Large intestine (tissue), 12 donors: ENCODE measurements at places on chromosomes 11 and 22. TPM values are rescaled to one million over a fixed set of nuclear protein-coding genes. Genes with fewer than 3 reads are reported as not detected.

DNA sequence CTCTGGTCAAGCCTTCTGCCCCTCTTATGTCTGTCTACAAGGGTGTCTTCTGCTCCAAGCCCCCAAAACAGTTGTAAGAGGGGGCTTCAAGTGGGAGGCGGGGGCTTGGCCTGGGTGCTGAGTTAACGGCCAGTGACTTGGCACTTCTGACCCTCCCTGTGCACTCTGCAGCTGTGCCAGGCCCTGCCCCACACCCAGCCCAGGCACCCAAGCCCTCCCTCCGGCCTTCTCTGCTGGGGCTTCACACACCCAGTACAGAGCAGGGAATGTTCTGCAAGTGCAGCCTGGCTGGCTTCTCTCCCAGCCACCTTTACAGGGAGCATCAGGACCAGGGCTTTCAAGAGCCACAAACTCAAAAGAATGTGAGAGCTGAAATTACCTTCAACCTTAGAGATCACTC is 3.8 kb downstream of the TMEM121B start:
- no peak overlapping the region for H3K4me3 ChIP-seq
- DNase-seq = no peak
- H3K27ac ChIP-seq = no peak overlapping the region

DNA sequence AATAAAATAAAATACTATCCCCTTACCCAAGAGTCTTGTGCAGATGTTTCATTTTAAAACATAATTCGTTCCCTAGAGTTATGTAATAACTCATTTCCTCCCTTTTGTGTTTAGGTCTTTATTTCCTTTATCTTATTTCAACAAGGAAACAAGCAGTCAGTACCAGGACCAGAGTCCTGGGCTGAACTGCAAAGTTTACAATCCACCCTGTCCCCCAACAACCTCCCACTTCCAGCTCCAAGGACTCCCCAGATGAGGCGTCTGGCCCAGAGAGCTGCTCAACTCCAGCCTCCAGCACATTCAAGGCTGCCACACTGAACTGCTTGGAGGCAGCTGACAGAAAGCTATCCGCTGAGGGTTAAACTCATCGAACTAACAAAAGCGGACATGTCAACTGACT is 4.5 kb downstream of the POLDIP3 start:
- peaks cover 42% of the 10 kb centered on the region for H3K36me3 ChIP-seq
- no peak for DNase-seq
- H3K27me3 ChIP-seq = no peaks in the 10 kb centered on the region

DNA sequence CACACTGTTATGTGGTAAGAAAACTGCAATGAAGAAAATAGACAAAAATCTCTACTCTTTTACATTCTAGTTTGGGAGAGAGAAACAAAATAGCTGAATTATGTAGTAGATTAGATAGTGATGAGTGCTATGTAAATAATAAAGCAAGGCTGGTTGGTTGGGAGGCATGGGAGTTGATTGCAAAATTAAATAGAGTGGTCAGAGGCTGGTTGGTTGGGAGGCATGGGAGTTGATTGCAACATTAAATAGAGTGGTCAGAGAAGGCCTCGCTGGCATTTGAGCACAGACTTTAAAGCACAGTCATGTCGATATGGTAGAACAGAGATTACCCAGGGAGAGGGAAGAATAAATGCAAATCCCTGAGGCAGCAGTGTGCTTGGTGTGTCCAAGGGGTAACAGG is 22.4 kb downstream of the SIK2 start:
- peak; percentile 56 for DNase-seq
- peaks cover 34% of the 10 kb centered on the region for H3K4me1 ChIP-seq
- no peaks in the 10 kb centered on the region for H3K27me3 ChIP-seq
- no peak overlapping the region for H3K4me3 ChIP-seq

DNA sequence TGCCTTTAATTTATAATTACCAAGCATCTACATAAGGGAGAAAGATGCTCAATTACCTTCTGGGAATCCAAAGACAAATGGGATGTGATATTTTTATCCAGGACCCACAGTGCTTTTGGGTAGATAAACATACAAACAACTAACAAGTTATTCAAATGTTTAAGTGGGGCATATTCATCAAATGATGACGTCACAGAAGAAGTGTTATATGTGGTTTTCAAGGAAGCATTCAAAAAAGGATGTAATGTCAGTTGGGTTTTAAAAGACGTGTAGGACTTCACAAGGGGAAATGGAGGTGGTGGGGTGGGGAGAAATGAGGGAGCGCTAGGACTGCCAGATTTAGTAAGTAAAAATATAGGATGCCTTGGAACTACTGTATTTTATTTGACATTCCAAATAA is 915.9 kb downstream of the KCNA4 start:
- DNase-seq = no peak
- H3K36me3 ChIP-seq = no peaks in the 10 kb centered on the region
- H3K4me1 ChIP-seq = no peaks in the 10 kb centered on the region
- no peaks in the 10 kb centered on the region for H3K27me3 ChIP-seq
- no peak overlapping the region for H3K4me3 ChIP-seq

RANBP1 gene
- 136 TPM for polyA plus RNA-seq

DNA sequence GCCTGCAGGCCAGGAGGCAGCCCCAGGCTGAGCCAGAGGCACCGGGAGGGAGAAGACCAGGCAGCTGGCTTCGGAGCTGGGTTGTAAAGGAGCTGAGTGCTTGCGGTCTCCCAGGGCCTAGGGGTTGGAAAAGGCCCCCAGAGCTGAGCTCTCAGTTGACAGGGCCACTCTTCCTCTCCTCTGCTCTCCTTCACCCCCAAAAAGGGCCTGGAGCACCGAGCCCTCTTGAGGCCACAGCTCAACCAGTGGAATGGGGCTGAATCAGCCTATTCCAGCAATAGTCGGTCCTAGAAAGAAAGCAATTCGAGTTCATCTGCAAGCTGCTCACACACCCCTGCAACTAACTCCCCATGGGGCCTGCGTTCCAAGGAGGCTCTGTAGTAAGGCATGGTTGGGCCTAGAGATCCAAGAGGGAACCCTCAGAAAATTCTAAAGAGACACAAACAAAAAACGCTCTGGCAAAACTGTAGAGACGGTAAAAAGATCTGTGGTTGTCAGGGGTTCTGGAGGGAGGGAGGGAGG is 205.0 kb downstream of the BUD13 start:
- no peak overlapping the region for H3K27ac ChIP-seq
- no peaks in the 10 kb centered on the region for H3K36me3 ChIP-seq
- peaks cover 13% of the 10 kb centered on the region for H3K4me1 ChIP-seq
- H3K4me3 ChIP-seq = no peak overlapping the region
- no peaks in the 10 kb centered on the region for H3K27me3 ChIP-seq

MPST gene
- polyA plus RNA-seq = 134 TPM

DNA sequence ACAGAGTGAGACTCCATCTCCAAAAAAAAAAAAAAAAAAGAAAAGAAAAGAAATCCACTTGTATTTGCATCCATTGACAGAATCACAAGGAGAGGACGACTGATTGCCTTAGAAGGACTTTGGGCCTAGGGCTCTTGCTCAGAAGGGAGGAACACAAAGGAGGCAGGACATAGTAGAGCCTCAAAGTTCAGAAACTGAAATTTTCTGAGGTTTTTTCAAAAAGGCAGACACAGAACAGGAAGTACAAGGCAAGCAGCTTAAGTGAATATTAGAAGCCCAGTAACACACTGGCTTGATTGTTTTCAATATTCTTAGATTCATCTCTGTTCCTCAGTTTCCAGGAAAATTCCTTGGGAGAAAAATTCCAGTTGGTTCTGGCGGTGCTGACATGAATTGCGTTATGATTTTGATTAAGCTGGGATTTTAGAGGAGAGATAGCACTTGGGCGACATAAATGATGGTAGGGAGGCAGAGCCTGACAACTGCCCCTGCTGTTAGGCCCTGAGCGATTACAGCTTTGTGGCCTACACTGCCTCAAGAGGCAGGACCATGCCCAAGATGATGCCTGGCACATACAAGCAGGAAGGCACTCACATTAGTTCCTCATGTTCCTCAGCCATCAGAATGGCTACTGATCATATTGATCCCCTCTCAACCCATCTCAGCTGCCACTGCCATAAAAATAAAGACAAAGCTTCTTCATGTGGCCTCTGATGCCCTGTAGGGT is 15.3 kb downstream of the CLPB start:
- DNase-seq = no peak
- H3K36me3 ChIP-seq = no peaks in the 10 kb centered on the region
- peaks cover 3% of the 10 kb centered on the region for H3K4me1 ChIP-seq
- H3K27me3 ChIP-seq = no peaks in the 10 kb centered on the region
- no peak overlapping the region for H3K4me3 ChIP-seq

GRCh38 chr22:50245214-50246072 is 620 bp upstream of the TUBGCP6 start:
- H3K4me3 ChIP-seq = peak overlapping the region; percentile 67
- no peak for DNase-seq
- H3K36me3 ChIP-seq = peaks cover 33% of the 10 kb centered on the region

NRGN gene
- polyA plus RNA-seq = 2.1 TPM

DNA sequence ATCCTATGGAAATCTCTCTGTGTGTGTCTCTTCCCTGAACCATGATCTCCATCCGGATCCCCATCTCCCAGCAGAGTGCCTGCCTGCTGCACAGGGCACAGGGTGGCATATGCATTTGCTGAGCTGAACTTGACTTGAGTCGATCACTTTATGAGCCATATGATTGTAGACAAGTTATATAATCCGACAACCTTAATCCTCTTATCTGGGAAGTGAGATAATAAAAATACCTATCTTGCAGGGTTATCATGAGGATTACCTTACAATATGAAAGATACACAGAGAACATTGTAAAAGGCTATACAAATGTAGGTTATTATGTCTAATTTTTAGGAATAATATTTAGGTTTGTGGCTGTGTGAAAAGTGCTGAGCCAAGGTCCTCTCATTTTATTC is 124.5 kb downstream of the ST3GAL4 start:
- H3K4me1 ChIP-seq = no peaks in the 10 kb centered on the region
- H3K27ac ChIP-seq = no peak overlapping the region
- DNase-seq = no peak
- H3K27me3 ChIP-seq = peaks cover 66% of the 10 kb centered on the region
- no peak overlapping the region for H3K4me3 ChIP-seq

DNA sequence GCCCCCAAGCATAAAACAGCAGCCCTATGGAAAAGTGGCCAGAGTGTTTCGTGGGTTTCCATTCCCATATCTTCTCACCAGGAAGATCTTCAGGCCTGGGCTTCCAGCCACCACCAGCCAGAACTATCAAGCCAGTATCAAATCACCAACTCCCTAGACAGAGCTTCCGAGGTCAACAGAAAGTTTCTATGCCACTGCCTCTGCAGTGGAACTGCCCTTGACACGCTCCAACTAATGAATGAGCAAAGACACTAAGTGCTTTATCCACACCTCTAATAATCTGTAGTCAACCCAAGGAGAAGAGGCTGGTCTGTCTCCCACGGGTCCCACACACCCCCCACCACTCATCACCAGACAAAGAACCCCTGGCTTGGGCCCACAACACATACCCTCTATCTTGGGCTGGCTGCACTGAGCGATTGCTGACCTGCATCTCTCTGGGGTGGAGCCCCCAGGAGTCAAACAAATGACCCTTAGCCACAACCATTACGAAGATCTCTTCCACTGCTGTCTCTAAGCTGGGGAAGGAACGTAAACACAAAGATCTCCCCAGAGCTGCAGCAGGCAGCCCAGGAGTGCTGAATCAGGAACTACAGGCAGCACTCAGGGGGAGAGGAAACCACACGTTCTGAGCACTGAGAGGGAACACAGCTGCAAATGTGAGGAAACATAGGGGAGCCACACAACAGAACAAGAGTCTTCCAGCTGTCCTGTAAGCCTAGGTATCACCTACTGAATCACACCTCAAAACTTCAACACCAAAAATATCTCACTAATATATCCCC is 9.7 kb downstream of the OR5AN1 start:
- no peak overlapping the region for H3K27ac ChIP-seq
- no peaks in the 10 kb centered on the region for H3K27me3 ChIP-seq
- no peaks in the 10 kb centered on the region for H3K36me3 ChIP-seq
- no peaks in the 10 kb centered on the region for H3K4me1 ChIP-seq

DNA sequence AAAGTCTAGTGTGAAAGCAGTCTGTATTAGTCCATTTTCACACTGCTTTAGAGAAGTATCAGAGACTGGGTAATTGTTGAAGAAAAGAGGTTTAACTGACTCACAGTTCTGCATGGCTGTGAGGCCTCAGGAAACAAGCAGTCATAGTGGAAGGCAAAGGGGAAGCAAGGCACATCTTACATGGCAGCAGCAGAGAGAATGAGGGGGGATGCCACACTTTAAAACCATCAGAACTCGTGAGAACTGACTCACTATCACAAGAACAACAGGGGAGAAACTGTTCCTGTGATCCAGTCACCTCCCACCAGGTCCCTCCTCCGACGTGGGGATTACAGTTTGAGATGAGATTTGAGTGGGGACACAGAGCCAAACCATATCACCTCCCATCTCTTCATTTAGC is 13.8 kb upstream of the TUBA8 start:
- H3K4me3 ChIP-seq = no peak overlapping the region
- no peaks in the 10 kb centered on the region for H3K27me3 ChIP-seq
- peaks cover 11% of the 10 kb centered on the region for H3K4me1 ChIP-seq
- peaks cover 4% of the 10 kb centered on the region for H3K36me3 ChIP-seq
- DNase-seq = no peak

GRCh38 chr11:44604171-44604581 is 38.7 kb downstream of the CD82 start:
- H3K27ac ChIP-seq = no peak overlapping the region
- H3K27me3 ChIP-seq = no peaks in the 10 kb centered on the region

KCNQ1 gene
- polyA plus RNA-seq = 19.5 TPM

HBD gene
- polyA plus RNA-seq = 0.09 TPM

DNA sequence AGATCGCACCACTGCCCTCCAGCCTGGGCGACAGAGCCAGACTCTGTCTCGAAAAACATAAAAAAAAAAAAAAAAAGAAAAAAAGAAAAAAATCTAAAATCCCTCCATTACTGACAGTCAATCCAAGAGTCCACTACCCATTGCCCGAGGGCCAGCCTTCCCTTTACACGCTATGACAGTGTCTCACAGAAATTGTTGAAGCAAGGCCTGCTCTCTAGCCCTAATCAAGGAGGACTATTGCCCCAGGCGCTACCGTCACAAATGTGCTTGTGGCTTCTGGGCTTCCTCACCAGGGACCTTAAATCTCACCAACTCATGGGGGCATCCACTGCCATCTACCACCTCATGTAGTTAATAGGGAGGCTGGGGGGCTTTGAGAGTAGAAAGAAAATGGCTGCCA is 49.9 kb downstream of the UBASH3B start:
- no peaks in the 10 kb centered on the region for H3K36me3 ChIP-seq
- no peak for DNase-seq
- H3K4me3 ChIP-seq = no peak overlapping the region
- H3K4me1 ChIP-seq = no peaks in the 10 kb centered on the region
- H3K27ac ChIP-seq = no peak overlapping the region
- no peaks in the 10 kb centered on the region for H3K27me3 ChIP-seq

DNA sequence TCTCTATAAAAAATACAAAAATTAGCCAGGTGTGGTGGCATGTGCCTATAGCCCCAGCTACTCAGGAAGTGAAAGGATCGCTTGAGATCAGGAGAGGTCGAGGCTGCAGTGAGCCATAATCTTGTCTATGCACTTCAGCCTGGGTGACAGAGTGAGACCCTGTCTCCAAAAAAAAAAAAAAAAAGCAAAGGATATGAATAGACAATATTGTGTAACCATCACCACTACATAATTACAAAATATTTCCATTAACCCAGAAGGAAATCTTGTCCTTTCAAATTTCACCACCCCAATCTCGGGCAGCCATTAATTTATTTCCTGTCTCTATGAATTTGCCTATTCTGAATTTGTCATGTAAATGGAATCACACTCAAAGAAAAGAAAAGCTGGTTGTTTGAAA is 21.2 kb downstream of the RSF1 start:
- no peak for DNase-seq
- H3K27me3 ChIP-seq = no peaks in the 10 kb centered on the region

XKR3 gene
- not detected for polyA plus RNA-seq
